Stimulated activated CD8-positive, alpha-beta memory T cell treated with anti-CD3 and anti-CD28 coated beads, Interleukin-2, amount 100 ng/mL, for 48 hours (primary cell): ENCODE measurements at places on chromosomes 16 and 17.

DNA sequence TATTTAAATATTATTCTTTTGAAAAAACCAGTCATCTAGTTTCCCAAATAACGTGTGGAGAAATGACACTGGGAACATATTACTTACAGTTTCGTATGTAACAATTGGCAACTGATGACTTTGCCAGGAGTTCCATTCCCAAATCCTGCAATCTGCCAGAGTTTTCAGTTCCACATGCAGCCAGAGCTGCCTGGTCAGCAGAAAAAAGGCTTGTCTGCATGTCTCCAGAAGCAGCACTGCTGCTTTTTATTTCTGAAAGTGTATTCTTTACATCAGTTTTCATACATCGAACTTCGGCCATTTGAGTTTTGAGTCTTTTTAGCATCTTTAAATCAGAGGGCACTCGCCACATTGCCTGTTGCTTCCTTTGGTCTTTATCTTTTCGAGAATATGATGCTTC is 78.4 kb downstream of the TRIM37 start:
- DNase-seq: no peak

DNA sequence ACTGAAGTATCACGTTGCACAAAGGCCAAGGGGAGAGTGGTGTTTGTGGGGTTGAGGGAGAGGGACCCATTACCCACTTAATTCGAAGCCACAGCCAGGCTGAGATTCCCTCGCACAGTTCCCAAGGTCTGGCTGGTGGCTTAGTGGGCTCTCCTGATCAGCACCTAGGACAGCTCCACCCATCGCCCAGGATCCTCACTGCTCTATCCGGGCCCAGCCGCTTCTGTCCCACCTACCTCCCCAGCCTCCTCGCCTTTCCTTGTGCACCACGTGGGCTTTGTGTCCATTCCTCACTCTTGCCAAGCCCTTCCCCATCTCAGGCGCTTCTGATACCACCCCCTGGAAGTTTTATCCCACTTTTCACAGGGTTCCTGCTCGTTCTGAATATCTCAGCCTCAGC is 163.5 kb downstream of the CCT6B start:
- no peak for DNase-seq

DNA sequence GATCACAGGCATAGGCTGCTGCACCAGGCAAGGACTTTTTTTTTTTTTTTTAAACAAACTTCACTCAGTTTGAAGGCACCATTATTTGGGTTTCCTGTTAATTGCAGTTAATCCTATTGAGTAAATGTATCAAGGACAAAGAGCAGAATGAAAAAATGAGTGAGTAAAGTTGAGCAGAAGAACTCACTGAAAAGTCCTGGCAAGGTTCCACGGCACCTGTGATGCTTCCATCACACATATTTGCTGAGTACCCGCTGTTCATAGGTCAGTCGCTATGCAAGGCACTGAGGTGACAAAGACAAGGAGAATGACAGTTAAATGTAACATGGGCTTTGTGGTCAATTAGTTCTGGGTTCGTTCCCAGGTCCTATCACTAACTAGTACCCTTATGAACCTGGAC is 670.0 kb downstream of the MAF start:
- no peak for DNase-seq

DNA sequence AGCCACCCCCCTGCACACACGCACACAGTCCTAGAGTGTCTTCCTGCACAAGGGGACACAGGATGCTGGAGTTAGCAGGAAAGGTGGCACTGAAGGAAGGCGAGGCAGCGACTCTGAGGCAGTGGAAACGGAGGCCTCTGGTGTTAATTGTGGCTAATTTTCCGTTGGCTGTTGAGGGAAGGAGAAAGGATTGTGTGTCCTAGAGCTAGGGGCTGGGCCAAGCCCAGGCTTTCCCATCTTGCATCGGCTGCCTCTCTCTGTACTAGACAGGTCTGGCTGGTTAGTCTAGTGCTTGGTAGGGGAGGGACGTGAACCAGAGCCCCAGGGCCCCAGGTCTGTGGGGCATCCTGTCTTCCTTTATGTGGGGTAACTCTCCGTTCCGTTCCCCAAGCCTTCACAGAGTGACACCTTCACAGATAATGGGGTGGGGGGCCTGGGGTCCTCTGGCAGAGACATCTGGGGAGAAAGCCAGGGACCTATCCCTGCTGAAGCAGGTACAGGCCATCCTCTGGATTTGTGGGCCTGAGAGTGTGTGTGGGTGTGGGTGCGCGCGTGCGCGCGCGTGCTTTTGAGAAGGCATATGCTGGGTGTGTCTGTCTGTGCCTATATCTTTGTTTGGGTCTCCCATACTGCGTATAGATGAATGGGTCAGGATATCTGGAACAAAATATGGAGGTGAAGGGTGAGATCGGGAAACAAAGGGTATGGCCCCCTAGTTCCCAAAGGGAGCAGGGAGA is at the start of gene CHD3:
CHD3 (plus strand) TSS at position 606 of the 737 bp plus-strand sequence. CDS start 212 bp downstream, outside the sequence.
- peak; percentile 26 for DNase-seq

DNA sequence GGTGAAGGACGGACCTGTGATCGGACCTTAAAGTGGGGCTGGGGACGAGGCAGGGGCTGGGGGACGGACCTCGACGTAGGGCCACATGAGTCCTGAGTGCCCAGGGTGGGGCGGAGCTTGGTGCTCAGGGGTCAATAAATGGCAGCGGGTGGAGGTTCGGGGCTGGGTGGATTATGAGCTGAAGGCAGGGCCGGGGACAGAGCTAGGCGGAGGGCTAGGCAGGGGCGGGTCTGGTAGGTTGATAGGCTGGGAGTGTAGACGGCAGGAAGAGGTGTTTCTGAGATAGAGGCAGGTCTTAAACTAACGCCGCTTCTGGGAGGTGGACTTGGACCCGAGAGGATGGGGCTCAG is 733 bp downstream of the CHRNB1 start:
- no peak for DNase-seq

GRCh38 chr16:85554889-85555718 is 58.0 kb upstream of the GSE1 start:
- peak; percentile 55 for DNase-seq

GRCh38 chr16:83851473-83851872 is 43.7 kb downstream of the HSBP1 start:
- no peak for DNase-seq

- no peak for DNase-seq
These were observed 64.8 kb upstream of the MRC2 start for GRCh38 chr17:62562656-62563055.

DNA sequence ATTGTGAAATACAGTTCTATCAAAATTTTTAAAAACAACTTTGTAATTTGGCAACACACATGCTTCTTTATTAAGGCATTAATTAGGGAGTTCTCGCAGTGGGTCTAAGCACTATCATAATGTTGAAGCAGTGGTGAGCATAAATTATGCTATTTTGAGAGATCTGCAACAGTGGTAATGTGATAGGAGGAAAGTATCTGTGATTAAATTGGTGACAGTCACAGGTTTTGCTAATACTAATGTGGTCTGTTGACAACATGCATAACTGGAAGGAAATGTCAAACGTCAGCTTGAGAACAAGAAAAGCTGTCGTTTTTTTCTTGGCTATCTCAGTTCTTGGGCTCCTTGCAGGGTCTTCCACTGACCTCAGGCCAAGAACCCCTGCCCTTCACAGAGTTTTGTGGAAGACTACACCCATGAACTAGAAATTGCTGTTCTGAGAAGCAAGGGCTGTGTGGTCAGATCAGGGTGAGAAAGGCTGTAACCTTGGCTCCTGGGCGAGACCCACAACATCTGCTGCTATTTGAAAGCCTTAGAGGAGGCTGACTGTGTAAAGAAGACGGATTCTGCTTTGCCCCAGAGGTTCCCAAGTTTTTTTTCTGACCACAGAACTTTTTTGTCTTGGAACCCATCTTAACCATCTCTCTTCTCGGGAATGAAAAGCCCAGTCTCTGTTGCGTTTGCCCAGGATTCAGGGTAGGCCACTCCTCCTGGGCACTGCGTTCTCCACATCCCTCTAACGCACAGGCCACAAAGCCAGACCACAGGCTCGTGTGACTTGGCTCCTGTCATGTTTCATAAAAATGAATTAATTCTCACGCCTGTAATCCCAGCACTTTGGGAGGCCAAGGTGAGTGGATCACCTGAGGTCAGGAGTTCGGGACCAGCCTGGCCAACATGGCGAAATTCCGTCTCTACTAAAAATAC is 13.9 kb downstream of the ATP2A1 start:
- no peak for DNase-seq

GRCh38 chr16:503150-504071 is 24.1 kb upstream of the CAPN15 start:
- DNase-seq: no peak

DNA sequence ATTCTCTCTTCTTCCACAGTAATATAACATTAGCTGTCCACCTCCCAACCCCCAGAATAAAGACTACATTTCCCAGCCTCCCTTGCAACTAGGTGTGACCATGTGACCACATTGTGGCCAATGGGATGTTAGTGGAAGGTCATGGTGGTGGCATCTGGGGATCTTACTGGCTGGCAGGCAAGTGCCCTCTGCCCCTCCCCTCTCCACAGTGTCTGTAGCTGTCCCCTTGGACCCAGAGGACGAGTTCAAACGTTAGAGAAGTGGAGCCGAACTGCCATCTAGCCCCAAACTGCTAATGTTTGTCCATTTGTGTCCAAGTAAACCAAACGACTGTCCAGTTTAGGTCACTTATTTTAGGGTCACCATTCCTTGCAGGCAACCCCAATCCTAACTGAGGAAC is 26.6 kb upstream of the KCNG4 start:
- DNase-seq: peak; percentile 5

DNA sequence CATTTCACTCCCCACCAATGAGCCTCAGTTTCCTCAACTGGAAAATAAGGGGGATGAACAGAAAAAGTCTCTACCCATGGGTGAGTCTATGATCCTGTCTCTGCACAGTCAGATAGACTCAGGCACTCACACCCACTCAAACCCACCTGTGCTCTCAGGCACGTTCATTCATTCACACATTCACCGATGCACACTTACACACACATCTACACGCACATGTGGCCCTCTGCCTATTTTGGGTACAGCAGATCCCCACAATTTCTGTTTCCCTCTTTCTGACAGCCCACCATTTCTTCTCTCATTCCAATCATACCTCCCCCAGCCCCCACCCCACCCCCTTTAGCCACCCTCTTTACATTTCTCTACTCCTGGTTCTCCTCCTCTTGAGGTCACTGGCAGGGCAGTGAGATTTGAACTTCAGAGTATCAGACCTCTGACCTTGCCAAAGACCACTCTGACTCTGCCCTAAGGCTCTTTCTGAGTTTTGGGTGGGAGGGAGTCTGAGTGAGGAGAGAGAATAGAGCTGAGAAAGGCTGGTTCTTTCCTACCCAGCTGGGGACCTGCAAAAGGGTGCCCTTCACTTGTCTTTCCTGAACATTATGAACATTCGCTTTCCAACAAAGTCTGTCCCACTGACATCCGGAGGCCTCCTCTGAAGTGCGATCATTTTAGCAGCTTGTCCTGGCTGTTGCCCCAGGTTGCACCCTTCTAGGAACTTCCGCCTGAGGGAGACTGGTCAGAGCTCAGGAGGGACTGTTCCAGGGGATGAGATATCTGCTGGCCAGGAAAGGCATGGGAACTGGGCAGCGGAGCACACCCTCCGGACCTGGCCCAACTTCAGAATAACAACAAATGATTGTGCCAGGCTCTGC is 10.1 kb upstream of the COL1A1 start:
- DNase-seq: no peak

DNA sequence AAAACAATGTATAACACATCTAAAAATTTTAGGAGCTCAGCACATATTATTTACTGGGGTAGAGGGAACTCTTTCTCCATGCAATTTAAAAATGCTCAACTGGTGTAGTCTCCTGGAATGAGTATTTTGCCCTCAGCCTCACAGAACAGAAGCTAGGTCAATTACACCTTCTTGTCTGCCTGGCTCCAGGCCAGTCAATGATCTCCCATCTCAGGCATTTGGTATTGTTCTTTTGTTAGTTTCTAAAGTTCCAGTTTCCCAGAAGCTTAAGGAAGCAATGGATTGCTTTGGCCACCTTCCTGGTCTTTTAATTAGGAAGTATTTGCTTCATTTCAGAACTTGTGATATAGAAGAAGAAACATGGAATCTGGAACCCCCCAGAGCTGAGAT is 360.3 kb upstream of the ASIC2 start:
- DNase-seq: no peak

DNA sequence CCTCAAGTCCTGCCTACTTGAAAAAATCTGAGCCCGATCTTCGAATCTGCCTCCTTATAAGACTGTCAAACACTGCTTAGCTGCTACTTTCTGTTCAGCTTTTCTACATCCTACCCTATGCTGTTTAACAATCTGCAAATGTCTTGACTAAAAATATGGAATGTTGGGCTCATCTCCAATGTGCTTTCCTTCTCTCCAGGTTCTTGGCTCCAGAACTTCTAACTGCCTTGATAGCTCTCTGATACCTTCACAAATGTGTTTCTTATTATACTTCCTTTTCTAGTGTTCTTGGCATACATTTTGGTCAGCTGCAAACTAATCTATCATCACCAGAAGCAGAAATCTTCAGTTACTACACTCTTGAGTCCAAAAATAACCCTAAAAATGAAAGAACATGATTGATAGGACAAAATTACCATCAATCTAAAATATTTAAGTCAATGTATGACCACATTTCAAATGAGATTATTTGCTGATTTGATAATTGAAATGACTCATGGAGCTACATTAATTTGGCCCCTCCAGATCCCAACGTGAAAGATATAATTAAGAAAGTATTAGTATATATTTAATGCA is 372.3 kb upstream of the MON1B start:
- DNase-seq: no peak

DNA sequence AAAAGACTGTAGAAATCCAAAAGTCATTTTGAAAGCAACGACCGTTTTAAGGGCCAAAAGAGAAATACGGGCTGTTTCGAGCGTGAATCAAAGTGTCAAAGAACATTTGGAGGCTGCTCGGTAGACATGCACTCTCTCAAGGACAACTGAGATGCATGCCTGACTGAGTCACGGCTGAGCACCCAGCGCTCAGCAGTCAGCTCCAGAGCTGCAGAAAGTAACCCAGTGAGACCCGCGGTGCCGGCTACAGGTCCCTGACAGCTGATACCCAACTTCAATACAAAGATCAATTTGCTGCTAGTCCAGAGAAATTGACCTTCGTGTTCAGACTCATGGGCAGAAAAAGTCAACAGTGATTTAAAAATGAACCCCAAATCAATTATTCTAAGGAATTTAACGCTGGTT is 214.9 kb downstream of the STX8 start:
- DNase-seq: no peak

DNA sequence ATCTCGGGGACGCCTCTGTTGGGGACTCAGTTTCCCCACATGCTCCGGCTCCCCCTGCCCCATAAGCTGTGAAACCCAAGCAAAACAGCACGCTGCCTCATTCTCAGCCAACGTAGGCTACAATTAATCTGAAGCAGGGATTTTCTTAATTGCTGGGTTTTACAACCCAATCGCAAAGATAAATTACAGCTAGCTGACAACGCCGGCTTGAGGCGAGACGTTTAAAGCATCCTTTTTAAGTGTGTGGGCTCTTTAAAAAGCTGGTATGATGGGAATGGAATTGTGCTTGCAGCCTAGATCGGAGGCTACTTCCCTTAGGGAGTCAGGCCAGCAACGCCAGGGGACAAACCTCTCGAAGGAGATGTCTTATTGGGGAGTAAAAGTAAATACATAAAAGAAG is 185.3 kb downstream of the ZNF423 start:
- no peak for DNase-seq

- no peak for DNase-seq
These were observed 92.0 kb downstream of the PRKCB start for GRCh38 chr16:23927796-23928195.

- DNase-seq: no peak
These were observed 89.1 kb downstream of the SEC14L1 start for GRCh38 chr17:77229786-77230435.
